Activated CD8-positive, alpha-beta memory T cell treated with anti-CD3 and anti-CD28 coated beads for 48 hours (primary cell): ENCODE measurements at places on chromosomes 1 and 21.

DNA sequence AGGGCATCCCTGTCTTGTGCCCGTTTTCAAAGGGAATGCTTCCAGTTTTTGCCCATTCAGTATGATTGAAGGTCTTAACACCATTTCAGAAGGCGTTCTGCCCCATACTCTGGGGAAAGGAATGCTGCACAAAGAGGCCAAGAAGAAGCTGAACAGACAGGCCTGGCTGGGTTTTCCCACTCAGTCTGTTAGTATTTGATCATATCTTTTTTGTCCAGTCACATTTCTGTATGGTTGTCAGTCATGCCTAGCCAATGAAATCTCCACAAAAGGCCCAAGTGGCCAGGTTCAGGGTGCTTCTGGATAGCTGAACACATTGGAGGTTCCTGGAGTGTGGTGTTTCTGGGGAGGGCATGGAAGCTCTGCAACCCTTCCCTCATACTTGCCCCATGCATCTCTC, 72.1 kb downstream of the NEK7 start:
- DNase-seq, result no peak

DNA sequence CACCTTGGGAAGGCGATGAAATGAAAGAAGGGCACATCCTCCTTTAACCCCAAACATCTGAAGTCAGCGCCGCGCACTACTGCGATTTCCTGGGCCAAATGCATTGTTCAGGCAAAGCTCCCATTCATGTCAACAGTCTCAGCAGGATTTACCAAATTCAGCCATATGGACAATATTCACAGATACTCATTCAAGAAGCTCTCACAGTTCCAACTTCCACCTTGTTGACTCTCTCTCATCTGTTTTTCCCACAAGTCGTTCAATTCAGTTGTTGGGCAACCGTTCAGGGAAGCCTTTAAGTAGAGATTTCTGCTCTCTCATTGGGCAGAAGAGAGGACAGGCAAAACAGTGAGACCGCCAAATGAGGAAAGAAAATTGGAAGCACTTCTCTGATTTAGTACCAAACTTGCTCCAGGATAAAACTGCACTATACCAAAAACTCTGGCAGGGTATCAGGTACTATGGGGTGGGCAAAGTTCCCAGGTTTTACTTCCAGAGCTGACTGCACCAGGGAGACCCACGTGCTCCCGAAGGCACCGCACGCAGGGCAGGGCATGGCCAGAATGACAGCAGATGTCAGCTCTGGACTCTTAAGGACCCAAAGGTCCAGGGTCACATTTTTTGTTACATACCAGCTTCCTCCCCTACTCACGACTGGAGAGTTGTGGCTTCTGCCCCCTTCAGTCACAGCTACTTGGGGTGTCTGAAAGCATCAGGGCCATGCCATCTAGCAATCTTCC, 668.8 kb downstream of the KIF26B start:
- DNase-seq, result no peak

- no peak for DNase-seq
Observed at GRCh38 chr1:25186161-25187007, 45.9 kb downstream of the SYF2 start.

DNA sequence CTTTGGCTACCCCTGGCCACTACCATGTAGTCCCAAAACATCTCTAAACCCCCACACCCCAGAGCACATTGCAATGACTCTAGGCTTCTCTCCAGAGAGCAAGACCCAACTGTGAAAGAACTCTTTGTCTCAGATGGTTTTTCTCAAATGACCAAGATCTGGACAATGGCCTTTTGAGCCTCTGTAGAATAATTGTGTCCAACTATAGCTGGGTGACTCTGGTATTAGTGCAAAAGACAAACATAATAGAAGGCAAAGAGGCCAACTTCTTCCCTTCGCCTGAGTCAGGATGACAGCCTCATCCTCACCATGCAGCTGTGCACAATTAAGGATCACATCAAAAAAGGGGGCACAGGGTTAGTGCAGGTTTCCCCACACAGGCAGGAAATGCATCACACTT, 139.6 kb downstream of the BRINP2 start:
- no peak for DNase-seq

DNA sequence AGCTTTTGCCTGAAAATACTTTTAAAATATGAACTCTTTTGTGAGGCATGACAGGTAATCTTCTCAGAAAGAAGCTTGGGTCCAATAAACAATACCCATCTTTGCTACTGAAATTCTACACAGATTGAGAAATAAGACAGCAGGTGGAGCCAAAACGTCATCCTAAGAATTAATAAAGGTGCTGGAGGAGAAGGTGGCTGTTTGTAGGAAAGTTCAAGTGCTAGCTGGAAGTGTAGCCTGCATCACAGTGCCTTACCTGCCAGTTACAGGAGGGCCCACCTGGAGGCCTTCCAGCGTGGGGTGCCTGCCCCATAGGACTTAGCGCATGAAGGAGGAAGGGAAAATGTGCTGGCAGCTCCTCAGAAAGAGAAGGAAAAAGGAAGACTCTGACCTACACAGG, 93.7 kb downstream of the TTC3 start:
- no peak for DNase-seq

DNA sequence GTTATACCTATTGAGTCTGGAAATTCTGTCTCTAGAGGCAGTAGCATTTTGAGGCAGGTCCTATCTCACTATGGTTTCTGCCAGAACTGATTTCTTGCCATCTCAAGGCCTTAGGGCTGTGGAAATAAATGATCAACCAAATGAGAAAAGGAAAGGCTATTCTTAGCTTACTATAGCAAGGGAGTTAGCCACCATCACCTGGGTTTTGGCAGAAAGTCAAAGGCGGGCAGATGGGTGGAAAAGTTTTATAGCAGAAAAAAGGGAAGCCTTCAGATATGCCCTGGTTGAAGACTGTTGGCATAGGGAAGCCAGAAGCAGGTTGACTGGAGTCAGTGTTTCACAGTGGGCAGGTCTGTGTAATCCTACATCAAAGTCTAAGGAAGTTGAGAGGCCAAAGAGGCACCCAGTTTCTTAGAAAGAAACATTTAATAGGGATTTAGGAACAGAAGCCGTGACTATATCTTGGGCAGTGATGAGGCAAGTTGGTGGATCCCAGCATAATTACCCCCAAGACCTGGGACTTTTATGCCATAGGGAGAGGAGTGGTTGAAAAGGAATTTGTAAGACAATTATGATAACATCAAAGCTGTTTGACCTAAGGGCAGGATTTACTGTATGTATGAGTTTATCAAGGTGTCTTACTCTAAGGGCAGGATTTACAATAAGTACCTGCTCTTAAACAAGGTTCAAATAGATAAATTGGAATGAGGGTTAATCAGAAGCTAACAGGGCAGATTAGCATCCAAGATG, 29.7 kb downstream of the CTH start:
- no peak for DNase-seq

DNA sequence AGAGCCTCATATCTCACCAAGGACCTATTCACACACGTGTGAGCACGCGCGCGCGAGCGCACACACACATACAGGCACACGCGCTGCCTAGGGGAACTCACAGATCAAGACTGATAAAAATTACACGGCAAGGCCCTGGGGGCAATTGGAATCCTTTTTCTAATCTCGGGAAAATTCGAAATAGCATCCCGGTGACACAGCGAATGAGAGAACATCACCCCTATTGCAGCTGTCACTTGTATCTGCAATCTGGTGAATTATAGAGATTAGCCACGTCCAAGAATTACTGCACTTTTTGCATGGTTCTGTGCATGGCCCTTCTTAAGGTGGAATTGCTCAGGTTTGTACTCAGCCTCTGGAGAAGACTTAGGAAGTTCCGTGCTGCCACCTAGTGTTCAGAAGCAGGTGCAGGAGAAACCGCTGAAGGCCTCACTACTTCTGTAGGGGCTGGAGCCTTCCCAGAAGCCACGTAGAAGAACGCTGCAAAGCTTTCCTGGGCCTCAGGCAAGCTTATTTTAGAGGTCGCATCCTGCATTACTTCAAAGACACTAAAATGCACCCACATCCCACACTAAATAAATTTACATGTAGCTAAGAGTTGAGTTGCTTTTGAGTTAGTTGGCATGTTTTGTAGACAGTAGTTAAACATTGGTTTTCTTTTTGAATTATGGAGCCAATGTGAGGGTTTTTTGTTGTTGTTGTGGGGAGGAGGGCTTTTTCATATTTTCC, 229.2 kb upstream of the CAMK1G start:
- no peak for DNase-seq

DNA sequence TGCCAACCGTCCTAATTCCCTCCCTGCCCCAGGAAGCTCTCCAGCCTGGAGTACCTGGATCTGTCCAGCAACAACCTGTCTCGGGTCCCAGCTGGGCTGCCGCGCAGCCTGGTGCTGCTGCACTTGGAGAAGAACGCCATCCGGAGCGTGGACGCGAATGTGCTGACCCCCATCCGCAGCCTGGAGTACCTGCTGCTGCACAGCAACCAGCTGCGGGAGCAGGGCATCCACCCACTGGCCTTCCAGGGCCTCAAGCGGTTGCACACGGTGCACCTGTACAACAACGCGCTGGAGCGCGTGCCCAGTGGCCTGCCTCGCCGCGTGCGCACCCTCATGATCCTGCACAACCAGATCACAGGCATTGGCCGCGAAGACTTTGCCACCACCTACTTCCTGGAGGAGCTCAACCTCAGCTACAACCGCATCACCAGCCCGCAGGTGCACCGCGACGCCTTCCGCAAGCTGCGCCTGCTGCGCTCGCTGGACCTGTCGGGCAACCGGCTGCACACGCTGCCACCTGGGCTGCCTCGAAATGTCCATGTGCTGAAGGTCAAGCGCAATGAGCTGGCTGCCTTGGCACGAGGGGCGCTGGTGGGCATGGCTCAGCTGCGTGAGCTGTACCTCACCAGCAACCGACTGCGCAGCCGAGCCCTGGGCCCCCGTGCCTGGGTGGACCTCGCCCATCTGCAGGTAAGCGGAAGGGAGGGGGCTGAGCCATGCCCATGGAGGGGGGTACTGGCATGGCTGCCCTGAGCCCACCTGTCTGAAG, 16.5 kb downstream of the PODN start:
- no peak for DNase-seq

- no peak for DNase-seq
Observed at GRCh38 chr1:66919828-66920227, 4.8 kb downstream of the DNAI4 start.

DNA sequence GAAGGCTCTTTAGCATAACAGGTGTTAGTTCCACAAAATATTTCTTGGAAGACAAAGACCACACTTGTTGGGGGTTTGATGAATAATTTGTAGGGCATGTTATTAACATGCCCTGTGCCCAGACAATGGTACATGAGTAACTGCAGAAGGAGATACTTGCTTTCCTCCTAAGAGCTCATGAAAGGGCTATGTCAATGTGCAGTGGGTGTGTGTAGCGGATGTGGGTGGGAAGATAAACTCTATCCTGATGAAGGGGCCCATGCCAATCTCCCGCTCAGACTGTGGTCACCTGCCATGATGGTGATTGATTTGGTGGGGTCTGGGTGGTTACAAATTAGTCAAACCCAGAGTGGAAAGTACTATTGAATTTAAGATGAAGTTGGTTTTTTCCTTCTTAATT, 69.8 kb upstream of the DNAH14 start:
- no peak for DNase-seq

DNA sequence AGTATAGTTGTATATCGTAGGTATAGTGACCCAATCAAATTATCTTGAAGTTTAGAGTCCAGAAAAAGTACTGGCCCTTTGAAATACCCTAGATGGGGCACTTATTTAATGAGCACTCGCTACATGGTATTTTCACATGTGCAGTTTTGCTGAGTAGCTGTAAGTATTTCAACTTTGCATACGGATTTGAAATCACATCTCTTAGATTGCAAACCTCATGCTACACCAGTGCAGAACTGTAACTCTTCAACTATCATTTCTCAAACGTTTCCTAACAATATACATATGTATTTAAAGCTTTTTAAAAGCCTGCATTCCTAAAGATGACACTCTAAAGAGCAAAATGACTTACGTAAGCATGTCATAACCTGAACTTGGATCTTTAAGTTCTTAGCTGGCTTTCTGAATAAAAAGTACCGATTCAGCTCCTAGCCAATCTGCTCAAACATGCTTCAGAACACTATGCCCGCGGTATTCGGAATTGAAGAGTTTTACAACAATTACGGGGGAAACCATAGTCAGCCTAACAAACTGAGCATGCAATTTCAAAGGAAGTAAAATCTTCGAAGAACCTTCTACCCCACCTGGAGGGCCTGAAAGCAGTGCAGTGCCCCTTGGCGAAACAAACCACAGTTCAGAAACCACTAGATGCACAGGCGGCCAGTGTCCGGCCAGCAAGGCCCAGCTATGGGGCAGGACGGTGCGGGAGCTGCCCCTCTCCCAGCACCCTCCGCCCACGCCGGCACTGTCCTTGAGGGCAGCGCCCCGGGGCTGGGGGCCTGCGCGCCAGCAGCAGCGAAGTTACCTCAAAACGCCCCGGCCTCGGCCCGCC, 863 bp downstream of the FH start:
- no peak for DNase-seq

GRCh38 chr21:34834290-34834689, 165.5 kb downstream of the CLIC6 start:
- no peak for DNase-seq

GRCh38 chr21:29359718-29360117, 61.0 kb downstream of the BACH1 start:
- DNase-seq, result no peak

DNA sequence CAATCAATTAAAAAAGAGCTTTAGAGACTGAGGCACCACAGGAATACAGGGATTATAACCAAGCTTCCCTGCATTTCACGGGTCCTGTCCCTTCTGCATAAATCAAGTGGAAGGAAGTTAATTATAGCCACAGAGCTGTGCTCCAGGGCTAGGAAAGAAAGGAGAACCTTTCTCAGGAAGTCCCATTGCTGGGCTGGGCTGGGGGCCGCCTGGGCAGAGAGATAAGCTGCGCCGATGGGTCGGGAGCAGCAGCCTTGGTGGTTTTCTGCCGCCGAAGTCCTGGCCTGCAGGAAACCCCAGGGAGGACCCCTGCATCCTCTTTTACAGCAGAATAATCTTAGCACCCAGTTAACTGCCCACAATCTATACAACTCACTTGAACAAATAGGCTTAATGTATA, 12.6 kb upstream of the CD34 start:
- no peak for DNase-seq

- DNase-seq, result no peak
Observed at GRCh38 chr1:76868916-76869315, 1.6 kb downstream of the ST6GALNAC5 start.

GRCh38 chr21:36828891-36829515, 130.1 kb downstream of the SIM2 start:
- DNase-seq, result no peak

DNA sequence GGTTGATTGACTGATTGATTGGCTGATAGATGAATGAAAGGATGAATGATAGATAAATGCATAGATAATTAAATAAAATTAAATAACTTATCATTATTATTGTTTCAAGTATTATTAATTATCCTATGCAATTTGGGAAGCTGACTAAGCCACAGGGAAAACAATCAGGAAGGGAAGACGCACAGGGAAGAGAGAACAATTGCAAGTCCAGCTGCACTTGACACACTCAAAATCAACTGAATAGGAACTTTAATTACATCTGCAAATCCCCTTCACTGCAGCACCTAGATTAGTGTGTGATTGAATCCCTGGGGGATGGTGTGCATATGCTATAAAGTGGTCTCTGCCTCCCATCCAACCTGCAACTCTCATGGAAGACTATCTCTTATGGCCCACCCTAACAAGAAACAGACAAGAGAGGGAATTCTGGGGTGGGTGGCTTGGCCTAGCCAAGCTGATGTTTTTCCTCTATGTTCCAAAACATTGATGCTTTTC, 161.1 kb upstream of the FGGY start:
- DNase-seq, result no peak
